ENCODE measurements at places on chromosomes 11 and 22.

DNA sequence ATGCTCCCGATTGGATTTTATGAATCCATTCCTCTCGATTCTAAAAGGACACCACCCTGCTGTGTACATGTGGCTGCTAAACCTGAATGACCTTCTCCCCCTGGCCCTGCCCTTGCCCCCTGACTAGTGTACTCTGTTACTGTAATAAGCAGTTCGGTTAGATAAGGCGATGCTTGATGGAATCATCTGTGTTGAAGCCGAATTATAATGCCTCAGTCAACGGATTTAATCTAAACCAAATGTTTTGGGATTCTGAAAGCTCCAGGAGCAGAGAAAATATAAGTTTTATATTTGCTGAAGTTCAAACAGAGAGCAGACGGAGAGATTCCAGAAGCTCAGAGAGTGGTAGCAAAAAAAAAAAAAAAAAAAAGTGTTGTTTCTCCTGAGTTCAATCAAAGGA lies 275.4 kb upstream of the MPPED2 start:
- DNase-seq = no peak

GRCh38 chr11:90332415-90332814 lies 109.6 kb upstream of the CHORDC1 start:
- no peak for DNase-seq

GRCh38 chr11:128898580-128899344 lies 7.6 kb downstream of the KCNJ5 start:
- no peak for DNase-seq

DNA sequence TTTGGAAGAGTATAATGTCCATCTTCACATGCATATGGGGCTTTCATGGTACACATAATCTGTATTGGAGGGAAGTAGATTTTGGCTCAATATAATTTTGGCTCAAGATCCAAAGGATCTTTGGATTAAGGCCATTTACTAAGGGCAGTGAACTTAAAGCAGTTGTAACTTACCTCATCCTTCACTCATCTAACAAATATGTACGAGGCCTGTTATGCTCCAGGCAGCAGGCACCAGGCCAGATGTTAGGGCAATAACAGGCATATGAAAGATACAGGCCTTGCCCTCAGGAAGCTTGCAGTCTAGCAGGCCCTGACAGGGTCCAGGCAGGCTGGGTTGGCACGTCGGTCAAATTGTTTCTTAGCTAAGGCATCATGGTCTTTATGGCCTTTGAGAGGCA lies 44.6 kb downstream of the LIF start:
- DNase-seq = no peak

DNA sequence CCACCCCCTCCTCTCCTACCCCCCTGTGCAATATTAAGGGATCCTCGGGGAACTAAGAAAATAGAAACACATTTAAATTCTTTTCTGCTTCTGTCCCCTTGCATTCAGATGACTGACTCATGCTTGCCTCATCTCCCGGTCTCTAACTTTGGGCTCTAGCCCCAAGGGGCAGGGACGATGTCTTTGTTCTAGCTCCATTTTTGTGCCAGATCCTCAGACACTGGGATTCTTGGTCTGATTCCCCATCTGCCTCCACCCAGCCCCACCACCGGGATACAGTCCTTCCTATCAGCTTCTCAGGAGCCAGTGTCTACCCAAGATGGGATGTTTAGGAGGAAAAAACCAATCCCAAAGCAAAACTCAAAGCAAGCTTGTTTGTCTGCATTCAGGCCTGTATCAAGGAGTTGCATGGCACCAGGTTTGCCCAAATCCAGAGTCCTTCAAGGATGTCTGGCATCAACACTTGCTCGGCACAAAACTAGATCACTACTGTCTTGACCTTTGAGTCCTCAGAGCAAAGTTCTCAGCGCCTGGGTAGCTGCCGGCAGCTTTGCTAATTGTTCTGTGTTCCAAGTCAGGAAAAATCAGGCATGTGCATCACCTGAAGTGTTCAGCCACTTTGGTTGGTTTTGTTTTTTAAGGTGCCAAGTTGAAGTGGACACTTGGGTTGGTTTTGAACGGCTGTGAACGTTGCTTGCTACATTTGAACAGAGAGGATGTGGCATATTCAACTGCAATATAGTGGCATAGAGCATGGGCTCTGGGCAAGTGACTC lies 212.8 kb downstream of the DSCAML1 start:
- DNase-seq = no peak

DNA sequence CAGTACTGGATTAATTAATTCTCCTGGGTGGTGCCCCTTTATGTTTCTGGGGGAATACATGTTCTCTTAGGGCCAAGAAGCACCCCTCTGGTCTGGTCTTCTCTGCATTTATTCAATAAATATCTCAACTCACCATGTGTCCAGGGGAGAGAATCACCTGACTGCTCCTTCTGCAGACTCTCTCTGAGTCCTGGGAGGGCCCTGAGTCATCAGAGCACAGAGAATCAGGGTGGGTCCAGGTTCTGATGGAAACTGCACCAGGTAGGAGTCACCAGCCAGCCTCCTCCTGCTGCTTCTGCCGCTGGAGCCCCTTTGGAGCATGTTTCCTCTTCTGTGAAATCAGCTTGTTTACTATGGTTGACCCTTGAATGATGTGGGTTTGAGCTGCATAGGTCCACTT lies 107.7 kb upstream of the PLET1 start:
- DNase-seq = no peak

GRCh38 chr11:72160319-72160718 lies 24.8 kb downstream of the FOLR3 start:
- no peak for DNase-seq

GRCh38 chr22:39275814-39276439 lies 31.1 kb upstream of the PDGFB start:
- no peak for DNase-seq

GRCh38 chr22:39773976-39774539 lies 119.5 kb downstream of the ENTHD1 start:
- no peak for DNase-seq

GRCh38 chr11:73394416-73395296 lies 18.5 kb downstream of the RELT start:
- DNase-seq = no peak

GRCh38 chr22:32409977-32410376 lies 2.1 kb downstream of the RTCB start:
- no peak for DNase-seq

- DNase-seq = no peak
These were observed 4.3 kb upstream of the CARNS1 start for GRCh38 chr11:67410984-67411784.

DNA sequence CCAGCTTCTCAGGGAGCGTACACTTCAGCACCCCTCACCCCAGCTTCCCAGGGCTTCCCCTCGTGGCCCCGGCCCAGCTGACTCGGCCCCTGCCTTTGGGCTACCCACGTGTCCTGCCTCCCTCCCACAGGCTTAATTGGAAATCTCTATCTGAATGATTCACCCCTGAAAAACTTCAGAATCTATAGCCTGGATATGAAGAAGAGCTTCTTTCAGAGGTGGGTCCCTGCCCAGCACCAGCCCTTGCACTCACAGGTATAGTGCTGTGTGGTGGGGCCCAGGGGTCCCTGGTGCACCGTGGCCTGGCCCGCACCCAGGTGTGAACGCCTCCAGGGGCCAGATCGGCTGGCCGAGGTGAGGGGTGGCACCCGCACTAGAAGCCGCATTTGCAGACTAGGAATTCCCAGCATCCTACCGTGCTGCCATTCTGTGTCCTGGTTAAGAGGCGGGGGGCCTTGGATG lies 38.4 kb downstream of the B3GAT1 start:
- no peak for DNase-seq

- DNase-seq = no peak
These were observed 36.5 kb downstream of the CTSC start for GRCh38 chr11:88300888-88301487.

GRCh38 chr22:50737728-50738648 lies at the start of gene ACR:
TSS of gene ACR (plus strand) at chr22:50738204. CDS start at chr22:50738236, 32 bp downstream.
- no peak for DNase-seq

DNA sequence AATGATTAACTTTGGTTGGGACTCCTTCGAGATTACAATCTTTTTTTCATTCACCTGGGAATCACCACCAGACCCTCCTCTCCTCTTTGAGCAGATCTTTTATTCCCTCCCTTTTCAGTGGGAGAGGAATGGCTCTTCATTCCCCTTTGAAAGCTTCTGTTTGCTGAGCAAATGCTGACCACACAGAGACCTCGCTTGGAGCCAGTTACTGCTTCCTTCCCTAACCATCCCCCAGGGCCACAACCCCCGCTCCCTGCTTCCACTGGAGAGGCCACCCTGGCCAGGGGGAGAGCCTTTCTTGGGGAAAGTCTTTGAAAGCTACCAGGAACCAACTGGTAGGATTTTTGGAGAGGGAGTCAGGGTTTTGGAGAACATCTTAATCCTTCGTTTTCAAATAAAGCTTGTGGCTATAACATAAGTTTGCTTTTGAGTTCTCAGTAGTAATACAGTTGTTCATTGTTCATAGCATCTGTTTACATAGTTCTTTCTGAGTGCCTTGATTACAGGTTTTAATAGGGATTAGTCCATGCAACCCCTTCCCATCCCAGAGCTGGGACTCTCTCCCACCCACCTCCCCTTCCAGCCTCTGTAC lies 138.4 kb downstream of the DBX1 start:
- DNase-seq = no peak

DNA sequence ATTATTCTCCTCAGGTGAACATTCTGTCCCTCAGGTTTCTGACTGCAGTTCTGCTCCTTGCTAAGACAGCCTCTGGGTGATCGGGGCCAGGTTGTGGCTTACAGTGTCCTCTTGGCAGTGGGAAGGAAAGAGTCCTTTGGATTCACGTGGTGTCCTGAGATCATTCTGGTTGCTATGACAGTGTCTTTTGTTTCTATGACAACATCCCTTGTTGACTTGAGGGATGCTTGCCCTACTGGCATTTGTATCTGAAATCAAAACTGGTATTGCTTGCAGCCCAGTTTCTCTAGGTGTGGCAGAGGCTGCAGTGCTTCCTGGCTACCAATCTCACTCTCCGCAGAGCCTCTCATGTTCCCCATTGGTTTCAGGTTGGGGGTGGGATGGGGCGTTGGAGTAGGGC lies 151.8 kb upstream of the CCDC90B start:
- DNase-seq = no peak

DNA sequence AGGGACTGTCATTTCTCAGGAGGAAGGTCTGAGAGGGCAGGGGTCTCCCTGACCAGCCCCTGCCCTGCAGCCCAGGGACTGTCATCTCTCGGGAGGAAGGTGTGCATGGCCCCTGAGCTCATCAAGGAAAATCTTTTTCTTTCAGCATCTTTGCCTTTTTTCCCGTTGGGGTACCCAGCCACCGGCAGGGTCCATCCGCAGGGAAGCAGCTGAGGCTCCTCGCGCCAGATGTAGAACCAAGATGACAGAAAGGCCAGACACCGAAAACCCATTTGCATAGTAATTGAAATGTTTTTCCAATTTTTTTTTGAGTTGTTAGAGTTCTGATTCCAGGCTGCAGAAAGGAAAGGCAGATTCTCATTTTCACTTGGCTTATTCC lies 613.9 kb downstream of the TBC1D22A start:
- DNase-seq = no peak

- DNase-seq = no peak
These were observed 381.6 kb downstream of the ETS1 start for GRCh38 chr11:128205796-128206195.

GRCh38 chr22:37021710-37022482 lies 2.4 kb downstream of the MPST start:
- DNase-seq = peak; percentile 51

DNA sequence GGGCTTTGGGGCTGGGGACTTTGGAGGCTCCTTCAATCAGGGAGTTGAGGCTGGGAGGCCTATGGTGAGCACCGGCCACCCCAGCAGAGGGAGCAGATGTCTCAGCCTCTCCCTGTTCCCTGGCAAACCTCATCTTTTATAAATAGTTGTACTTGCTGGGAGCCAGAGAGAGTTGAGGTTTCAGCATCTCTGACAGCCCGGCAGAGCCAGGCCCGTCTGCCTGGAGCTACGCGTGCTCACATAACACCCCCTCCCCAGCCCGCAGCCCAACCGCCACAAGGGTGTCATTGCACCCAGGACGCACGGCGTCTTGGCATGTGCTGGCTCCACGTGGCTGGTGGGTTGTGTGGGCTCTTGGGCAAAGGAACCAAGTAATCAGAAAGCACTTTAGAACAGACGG lies 127.1 kb downstream of the CHST1 start:
- no peak for DNase-seq

- DNase-seq = no peak
These were observed 48.7 kb downstream of the CYTH4 start for GRCh38 chr22:37331034-37331428.

- DNase-seq = no peak
These were observed 10.8 kb upstream of the MSANTD4 start for GRCh38 chr11:106032861-106033260.

DNA sequence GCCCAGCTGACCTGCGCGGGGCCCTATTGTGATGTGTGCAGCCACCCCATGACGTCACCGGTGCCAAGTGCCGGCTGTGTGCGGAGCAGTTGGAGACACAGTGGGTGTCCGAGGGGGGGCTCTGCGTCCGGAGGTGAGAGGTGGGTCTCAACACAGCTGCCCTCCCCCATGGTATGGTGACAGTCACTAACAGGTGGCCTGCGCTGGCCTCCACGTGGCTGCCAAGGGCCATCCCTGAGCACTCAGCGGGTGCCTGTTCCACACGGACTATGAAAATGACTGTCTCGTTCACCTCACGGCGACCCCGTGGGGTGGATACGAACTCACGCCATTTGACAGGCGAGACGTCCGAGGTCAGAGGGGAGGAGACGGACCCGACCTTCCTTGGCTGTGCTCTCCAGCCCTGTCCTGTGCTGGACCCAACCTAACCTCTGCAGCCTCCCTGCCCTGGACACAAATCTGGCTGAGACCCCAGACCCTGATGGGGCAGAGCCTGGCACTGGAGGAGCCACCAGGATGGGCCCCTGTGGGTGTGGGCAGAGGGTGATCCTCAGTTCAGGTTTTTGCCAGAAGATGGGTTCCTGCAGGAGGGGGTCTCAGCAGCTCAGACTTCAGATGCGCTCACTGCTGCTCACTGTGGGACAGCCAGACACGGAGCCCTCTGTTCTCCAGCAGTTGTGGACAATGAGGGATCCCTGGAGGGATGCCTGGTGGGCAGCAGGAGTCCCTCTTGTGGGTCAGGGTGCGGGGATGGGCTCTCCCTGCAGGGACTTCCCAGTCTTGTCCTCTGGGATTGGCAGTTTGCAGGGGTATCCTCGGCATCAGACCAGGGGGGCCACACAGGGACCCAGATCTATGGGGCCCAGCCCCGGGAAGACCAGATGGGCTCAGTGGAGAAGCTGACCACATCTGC lies 6.3 kb downstream of the HRAS start:
- no peak for DNase-seq

DNA sequence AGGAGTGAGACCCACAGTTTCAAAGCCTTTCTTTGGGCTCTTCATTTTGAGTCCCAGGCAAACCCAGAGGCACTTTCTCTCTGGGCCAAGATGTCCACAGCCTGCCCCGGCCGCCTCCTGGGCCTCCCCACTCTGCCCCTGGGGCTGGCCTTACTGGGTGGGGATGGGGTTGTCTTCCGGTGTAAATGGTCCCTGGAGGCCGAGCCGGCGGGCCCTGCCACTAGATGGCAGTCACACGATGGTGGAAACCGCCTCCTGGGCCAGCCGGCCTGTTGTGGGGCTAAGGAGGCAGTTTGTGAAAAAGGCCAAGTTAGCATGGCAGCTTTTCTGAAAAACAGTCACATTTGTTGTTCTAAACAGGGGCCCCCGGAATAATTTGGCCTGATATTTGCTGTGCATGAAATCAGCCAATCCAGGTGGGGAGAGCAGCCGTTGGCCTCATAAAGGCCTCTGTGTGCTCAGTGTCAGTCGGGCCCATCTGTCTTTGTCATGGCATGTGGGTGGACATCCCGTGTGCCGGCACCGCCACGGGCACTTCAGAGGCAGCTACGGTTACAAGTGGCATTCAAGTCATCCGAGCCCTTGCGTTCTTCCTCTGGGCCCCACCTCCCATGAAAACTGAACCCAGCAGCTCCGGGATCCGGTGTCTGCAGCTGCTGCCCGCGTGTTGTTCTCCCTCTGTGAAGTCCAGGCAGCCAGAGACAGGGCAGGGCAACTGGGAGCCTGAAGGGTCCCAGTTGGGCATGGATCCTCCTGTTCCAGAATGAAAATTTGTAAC lies 6.5 kb downstream of the MRPL23 start:
- no peak for DNase-seq
